Mononuclear cell (primary cell): ENCODE measurements at places on chromosomes 7 and 10. TPM values are rescaled to one million over a fixed set of nuclear protein-coding genes. Genes with fewer than 3 reads are reported as not detected.

CUEDC2 gene
- 16.0 TPM for total RNA-seq

TMEM270 gene
- total RNA-seq: not detected

CALN1 gene
- total RNA-seq: under 0.01 TPM

EMX2 gene
- total RNA-seq: 0.10 TPM

ATOH7 gene
- not detected for total RNA-seq

SPDYE3 gene
- under 0.01 TPM for total RNA-seq

COBL gene
- 0.10 TPM for total RNA-seq

KCNH2 gene
- 0.94 TPM for total RNA-seq

PSMC2 gene
- total RNA-seq: 128 TPM

MALRD1 gene
- not detected for total RNA-seq

LRRC18 gene
- total RNA-seq: not detected

PHTF2 gene
- total RNA-seq: 34.8 TPM

CPA2 gene
- not detected for total RNA-seq

ASB15 gene
- not detected for total RNA-seq

AGMO gene
- not detected for total RNA-seq

A1CF gene
- under 0.01 TPM for total RNA-seq

CDHR3 gene
- total RNA-seq: 4.4 TPM

SMIM30 gene
- total RNA-seq: 6.4 TPM

LIPK gene
- total RNA-seq: not detected

GPR85 gene
- under 0.01 TPM for total RNA-seq
